Placental epithelial cell (primary cell): ENCODE measurements at places on chromosomes 3 and 15. TPM values are rescaled to one million over a fixed set of nuclear protein-coding genes. Genes with fewer than 3 reads are reported as not detected.

Gene MKRN3
- 0.11 and 1.6 TPM in 2 replicates for total RNA-seq

Gene MAP1A
- 8.6 and 10.6 TPM in 2 replicates for total RNA-seq

Gene PYGO1
- 15.4 and 23.9 TPM in 2 replicates for total RNA-seq

Gene UCN2
- total RNA-seq, result 61.6 and 106 TPM in 2 replicates

Gene CPLX3
- total RNA-seq, result not detected in 2 replicates

Gene CD276
- total RNA-seq, result 68.7 and 102 TPM in 2 replicates

Gene RBMS3
- total RNA-seq, result 43.2 and 70.2 TPM in 2 replicates

Gene LMAN1L
- total RNA-seq, result 0.11 TPM in 1 of 2 replicates, not detected in the other
